ENCODE measurements at places on chromosomes 6 and 20. TPM values are rescaled to one million over a fixed set of nuclear protein-coding genes. Genes with fewer than 3 reads are reported as not detected.

PAK5 gene
- total RNA-seq = not detected

TCF21 gene
- total RNA-seq = 0.02 TPM

ENPP3 gene
- not detected for total RNA-seq

KHDC1 gene
- total RNA-seq = 4.0 TPM

All from A549 treated with DMSO at 1 μM for 4 hours (cell line).